Tongue (tissue), 3 donors: ENCODE measurements at places on chromosomes 1 and 21. TPM values are rescaled to one million over a fixed set of nuclear protein-coding genes. Genes with fewer than 3 reads are reported as not detected.

SYTL1 gene
- 23.1 TPM for total RNA-seq

DSCAM gene
- total RNA-seq = 0.41 TPM

WDR64 gene
- not detected for total RNA-seq

LAMB3 gene
- 26.9 TPM for total RNA-seq

COL6A1 gene
- total RNA-seq = 533 TPM

RGS13 gene
- total RNA-seq = 0.10 TPM

RNU1-1 gene
- total RNA-seq = under 0.01 TPM

AMIGO1 gene
- total RNA-seq = 9.1 TPM

SIKE1 gene
- total RNA-seq = 47.1 TPM

ESRRG gene
- 43.2 TPM for total RNA-seq

NMNAT2 gene
- total RNA-seq = 0.72 TPM

C1orf35 gene
- total RNA-seq = 12.1 TPM

CFAP74 gene
- total RNA-seq = 0.62 TPM

CDK11B gene
- 12.2 TPM for total RNA-seq

OTUD7B gene
- 26.8 TPM for total RNA-seq

GUCA2B gene
- not detected for total RNA-seq

RXFP4 gene
- total RNA-seq = not detected

C1orf94 gene
- not detected for total RNA-seq

ACTRT2 gene
- total RNA-seq = not detected

TMEM81 gene
- total RNA-seq = 0.72 TPM

TIE1 gene
- total RNA-seq = 62.3 TPM

PPIAL4G gene
- total RNA-seq = not detected

CTTNBP2NL gene
- total RNA-seq = 12.6 TPM

IFNLR1 gene
- total RNA-seq = 0.62 TPM

MRPL9 gene
- 62.1 TPM for total RNA-seq

ALG14 gene
- total RNA-seq = 1.0 TPM

ELK4 gene
- total RNA-seq = 23.0 TPM

USP48 gene
- 98.1 TPM for total RNA-seq

TGFB2 gene
- 40.1 TPM for total RNA-seq

SPRR2G gene
- not detected for total RNA-seq

IRF6 gene
- total RNA-seq = 19.4 TPM

SLC30A10 gene
- total RNA-seq = 2.2 TPM

ERICH3 gene
- not detected for total RNA-seq

CAPN8 gene
- total RNA-seq = 0.62 TPM

CD34 gene
- total RNA-seq = 57.5 TPM

PTPRC gene
- total RNA-seq = 17.1 TPM

CSF1 gene
- 16.5 TPM for total RNA-seq

DNAJC6 gene
- total RNA-seq = 2.9 TPM
